ENCODE measurements at places on chromosomes 2 and 18.
A peak's percentile ranks its signal among the peaks of the same experiment; 100 is the strongest.

- H3K4me3 ChIP-seq = no peak overlapping the region
- no peaks in the 10 kb centered on the region for H3K36me3 ChIP-seq
- H3K27ac ChIP-seq = no peak overlapping the region
- DNase-seq = no peak
- no peaks in the 10 kb centered on the region for H3K27me3 ChIP-seq
- H3K4me1 ChIP-seq = peaks cover 4% of the 10 kb centered on the region
These were observed 577.2 kb upstream of the SALL3 start for GRCh38 chr18:78402440-78402839.

GRCh38 chr2:207901401-207901800 lies 123.9 kb downstream of the PLEKHM3 start:
- H3K4me1 ChIP-seq = peaks cover 14% of the 10 kb centered on the region
- no peak overlapping the region for H3K27ac ChIP-seq
- H3K27me3 ChIP-seq = no peaks in the 10 kb centered on the region
- no peak for DNase-seq

DNA sequence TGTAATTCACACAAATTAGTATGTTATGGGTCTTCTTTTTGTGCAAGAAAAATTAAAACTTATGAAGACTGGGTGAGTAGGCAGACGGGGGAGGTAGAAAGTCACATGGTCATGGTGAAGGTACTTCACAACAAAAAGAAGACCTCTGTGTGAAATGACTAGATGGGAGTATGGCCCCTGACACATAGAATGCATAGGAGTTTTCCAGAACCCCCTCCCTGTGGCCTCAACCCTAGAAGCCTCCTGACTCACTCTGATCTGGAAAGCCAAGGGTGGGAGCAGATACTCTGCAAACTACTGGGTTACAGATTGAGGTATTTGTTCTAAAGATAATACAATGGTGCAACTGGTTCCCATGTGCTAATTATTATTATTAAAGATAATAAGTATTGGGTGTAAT lies 23.2 kb downstream of the SATB2 start:
- no peaks in the 10 kb centered on the region for H3K27me3 ChIP-seq
- no peak for DNase-seq
- no peak overlapping the region for H3K4me3 ChIP-seq
- H3K27ac ChIP-seq = no peak overlapping the region
- no peaks in the 10 kb centered on the region for H3K4me1 ChIP-seq

DNA sequence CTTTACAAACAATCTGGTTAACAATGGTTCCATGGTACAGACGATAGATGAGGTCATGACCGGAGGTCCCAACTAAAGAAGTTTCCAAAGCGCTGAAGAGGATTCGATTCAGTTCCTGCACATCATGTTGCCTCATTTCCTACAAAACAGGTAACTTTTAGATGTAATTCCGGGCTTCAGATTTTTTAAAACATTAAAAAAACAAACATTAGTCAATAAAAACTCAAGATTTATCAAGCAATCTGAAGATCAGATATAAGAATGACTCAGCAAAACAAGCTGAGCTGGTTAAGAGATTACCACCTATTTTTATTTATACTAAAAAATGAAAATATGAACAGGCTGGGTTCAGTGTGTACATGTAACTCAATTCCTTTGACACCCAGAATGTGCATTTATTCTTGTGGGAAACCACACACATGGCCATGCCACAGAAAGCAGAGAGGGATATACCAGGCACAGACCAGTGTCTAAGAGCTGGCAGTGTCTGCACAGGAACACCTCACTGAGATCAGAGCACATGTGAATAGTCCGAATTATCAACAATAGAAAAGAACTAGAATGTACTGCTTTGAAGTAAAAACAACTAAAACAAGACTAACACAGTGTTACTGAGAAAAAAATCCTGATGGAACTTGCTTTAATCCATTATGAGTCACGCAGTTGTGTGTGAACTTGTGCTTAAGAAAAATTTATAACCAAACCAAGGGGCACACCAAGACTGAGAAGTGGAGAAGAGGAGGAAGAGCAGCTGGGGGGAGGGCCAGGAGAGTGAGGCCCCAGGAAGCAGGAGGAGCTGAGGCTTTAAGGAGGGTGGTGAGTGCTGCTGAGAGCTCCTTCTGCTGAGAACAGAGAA lies 9.5 kb downstream of the USP40 start:
- no peaks in the 10 kb centered on the region for H3K27me3 ChIP-seq
- H3K27ac ChIP-seq = peak overlapping the region; percentile 49
- no peaks in the 10 kb centered on the region for H3K4me1 ChIP-seq

DNA sequence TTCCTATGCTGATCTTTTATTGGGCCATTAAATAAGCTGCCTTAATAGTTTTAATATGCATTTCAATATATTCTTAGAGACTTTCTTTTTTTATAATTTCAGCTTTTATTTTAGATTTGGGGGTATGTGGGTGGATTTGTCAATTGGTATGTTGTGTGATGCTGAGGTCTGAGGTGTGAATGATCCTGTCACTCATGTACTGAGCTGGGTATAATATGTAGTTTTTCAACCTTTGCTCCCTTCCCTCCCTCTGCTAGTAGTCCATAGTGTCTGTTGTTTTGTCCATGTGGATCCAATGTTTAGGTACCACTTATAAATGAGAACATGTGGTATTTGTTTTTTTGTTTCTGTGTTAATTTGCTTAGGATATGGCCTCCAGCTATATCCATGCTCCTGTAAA lies 35.5 kb upstream of the PROKR1 start:
- H3K27me3 ChIP-seq = no peaks in the 10 kb centered on the region
- DNase-seq = no peak
- no peaks in the 10 kb centered on the region for H3K4me1 ChIP-seq
- H3K27ac ChIP-seq = no peak overlapping the region
- no peaks in the 10 kb centered on the region for H3K36me3 ChIP-seq

- no peaks in the 10 kb centered on the region for H3K36me3 ChIP-seq
- no peaks in the 10 kb centered on the region for H3K27me3 ChIP-seq
- no peak overlapping the region for H3K27ac ChIP-seq
These were observed 261.4 kb upstream of the TCF4 start for GRCh38 chr18:55849391-55849790.

- H3K4me3 ChIP-seq = no peak overlapping the region
- H3K4me1 ChIP-seq = no peaks in the 10 kb centered on the region
- no peak for DNase-seq
These were observed 18.6 kb upstream of the SCRN3 start for GRCh38 chr2:174376967-174377366.

- no peaks in the 10 kb centered on the region for H3K36me3 ChIP-seq
- H3K27me3 ChIP-seq = no peaks in the 10 kb centered on the region
- H3K4me3 ChIP-seq = no peak overlapping the region
- DNase-seq = no peak
- H3K27ac ChIP-seq = no peak overlapping the region
- no peaks in the 10 kb centered on the region for H3K4me1 ChIP-seq
These were observed 532.2 kb downstream of the RIT2 start for GRCh38 chr18:42583283-42583731.

- H3K4me1 ChIP-seq = no peaks in the 10 kb centered on the region
- no peaks in the 10 kb centered on the region for H3K36me3 ChIP-seq
- H3K4me3 ChIP-seq = no peak overlapping the region
- no peak overlapping the region for H3K27ac ChIP-seq
- peaks cover 2% of the 10 kb centered on the region for H3K27me3 ChIP-seq
These were observed 102.7 kb upstream of the SMAD2 start for GRCh38 chr18:48032876-48033789.

- H3K27ac ChIP-seq = peak overlapping the region; percentile 93
- H3K27me3 ChIP-seq = no peaks in the 10 kb centered on the region
- H3K4me3 ChIP-seq = peak overlapping the region; percentile 38
- peak; percentile 93 for DNase-seq
These were observed 8.6 kb upstream of the CRYBA2 start for GRCh38 chr2:219001577-219002394.

DNA sequence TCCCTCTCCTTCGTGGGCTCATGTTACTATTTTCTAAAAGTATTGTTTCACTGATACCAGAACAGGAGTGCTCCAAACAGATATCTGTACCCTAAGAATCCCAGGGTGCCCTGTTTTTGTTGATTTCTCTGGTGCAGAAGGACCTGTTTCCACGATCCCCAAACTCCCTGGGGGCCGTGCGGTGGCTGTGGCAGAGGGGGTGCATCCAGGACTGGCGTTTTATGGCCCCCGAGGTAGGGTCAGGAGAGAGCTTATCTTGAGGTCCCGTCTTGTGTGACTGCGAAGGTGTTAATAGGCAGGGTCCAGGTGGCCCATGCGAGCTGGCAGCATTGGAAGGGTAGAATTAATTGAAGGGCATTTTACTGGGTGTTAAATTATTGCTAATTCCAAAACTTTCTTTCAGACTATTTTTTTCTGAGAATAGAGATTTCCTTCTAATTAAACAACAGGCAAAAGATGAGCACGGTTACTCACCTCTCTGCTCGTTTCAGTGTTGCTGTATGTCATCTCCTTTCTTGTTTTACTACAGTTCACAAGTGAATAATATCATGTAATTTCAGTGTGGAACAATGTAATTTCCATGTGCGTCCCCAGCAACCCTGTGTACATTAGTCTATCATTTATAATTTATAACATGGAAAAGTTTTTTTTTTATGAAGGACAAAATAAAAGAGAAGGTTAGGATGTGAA lies 8.2 kb downstream of the TWIST2 start:
- no peak for DNase-seq
- H3K27me3 ChIP-seq = no peaks in the 10 kb centered on the region
- H3K27ac ChIP-seq = no peak overlapping the region
- no peaks in the 10 kb centered on the region for H3K36me3 ChIP-seq
- no peaks in the 10 kb centered on the region for H3K4me1 ChIP-seq

DNA sequence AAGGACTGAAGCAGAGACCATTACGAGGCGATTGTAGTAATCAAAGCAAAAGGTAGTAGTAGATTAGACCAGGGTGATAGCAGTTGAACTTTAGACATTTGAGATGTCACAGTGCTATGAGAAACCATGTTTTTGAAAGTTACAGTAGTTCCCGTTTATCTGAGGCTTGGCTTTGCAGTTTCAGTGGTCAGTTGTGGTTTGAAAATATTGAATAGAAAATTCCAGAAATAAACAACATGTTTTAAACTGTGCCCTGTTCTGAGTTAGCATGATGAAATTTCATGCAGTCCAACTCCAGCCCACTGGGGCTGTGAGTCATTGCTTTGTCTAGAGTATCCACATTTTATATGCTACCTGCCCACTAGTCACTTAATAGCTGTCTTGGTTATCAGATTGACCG lies 47.5 kb downstream of the ZNF638 start:
- no peaks in the 10 kb centered on the region for H3K27me3 ChIP-seq
- no peak for DNase-seq
- no peaks in the 10 kb centered on the region for H3K36me3 ChIP-seq
- no peak overlapping the region for H3K4me3 ChIP-seq
- H3K4me1 ChIP-seq = no peaks in the 10 kb centered on the region

GRCh38 chr2:96315400-96316071 lies 9.6 kb upstream of the ITPRIPL1 start:
- no peak overlapping the region for H3K27ac ChIP-seq
- H3K27me3 ChIP-seq = no peaks in the 10 kb centered on the region
- H3K36me3 ChIP-seq = no peaks in the 10 kb centered on the region

DNA sequence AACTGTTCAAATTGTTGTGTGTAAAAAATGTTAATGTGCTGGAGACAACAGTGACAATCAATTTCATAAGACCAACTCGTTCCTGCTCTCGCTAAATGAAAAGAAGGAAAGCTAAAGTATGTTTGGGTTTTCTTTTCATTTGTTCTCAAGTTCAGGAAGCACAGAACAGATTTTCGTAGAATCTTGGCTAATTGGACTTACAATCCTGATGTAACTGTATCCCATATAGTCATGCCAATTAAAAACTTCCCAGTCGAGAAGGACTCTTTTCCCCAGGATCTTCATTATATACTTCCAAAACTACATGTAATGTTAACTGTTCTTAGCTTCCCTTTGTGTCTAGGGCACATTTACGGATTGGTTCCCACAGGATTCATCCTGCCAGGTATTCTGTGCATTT lies 135.4 kb upstream of the ITGB6 start:
- H3K27me3 ChIP-seq = no peaks in the 10 kb centered on the region
- H3K36me3 ChIP-seq = no peaks in the 10 kb centered on the region
- H3K4me3 ChIP-seq = no peak overlapping the region
- H3K4me1 ChIP-seq = no peaks in the 10 kb centered on the region

DNA sequence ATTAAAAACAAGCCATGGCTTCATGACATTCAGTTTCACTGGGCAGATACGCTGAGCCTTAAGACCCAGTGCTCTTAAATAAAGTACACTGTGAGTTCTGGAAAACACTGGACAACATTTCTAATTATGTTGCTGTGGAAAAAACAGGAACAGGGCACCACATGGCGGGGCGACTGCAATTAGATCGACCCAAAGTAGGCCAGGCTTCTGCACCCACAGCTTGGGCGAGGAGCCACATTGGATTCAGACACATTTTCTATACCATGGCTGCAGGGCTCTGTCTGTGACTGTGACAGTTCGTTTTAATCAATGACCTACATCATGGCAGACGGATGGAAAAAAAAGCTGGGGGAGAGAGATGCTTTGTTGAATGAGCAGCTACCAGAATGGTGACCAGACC lies 227.2 kb upstream of the HS6ST1 start:
- no peak for DNase-seq
- no peaks in the 10 kb centered on the region for H3K27me3 ChIP-seq
- H3K4me3 ChIP-seq = no peak overlapping the region
- no peak overlapping the region for H3K27ac ChIP-seq

GRCh38 chr2:241858206-241859016 lies at the start of gene PDCD1:
PDCD1 (minus strand) TSS chr2:241858894; CDS start chr2:241858838, 56 bp downstream.
- no peaks in the 10 kb centered on the region for H3K27me3 ChIP-seq
- no peaks in the 10 kb centered on the region for H3K36me3 ChIP-seq
- no peak within 1 kb of the TSS for H3K4me3 ChIP-seq
- H3K27ac ChIP-seq = peak within 1 kb of the TSS; percentile 67
- H3K4me1 ChIP-seq = peaks cover 7% of the 10 kb centered on the region
- DNase-seq = no peak

GRCh38 chr2:239322416-239323086 lies 78.3 kb downstream of the HDAC4 start:
- no peak for DNase-seq
- no peak overlapping the region for H3K4me3 ChIP-seq
- H3K27ac ChIP-seq = no peak overlapping the region
- H3K4me1 ChIP-seq = peaks cover 4% of the 10 kb centered on the region
- H3K36me3 ChIP-seq = no peaks in the 10 kb centered on the region
- no peaks in the 10 kb centered on the region for H3K27me3 ChIP-seq

DNA sequence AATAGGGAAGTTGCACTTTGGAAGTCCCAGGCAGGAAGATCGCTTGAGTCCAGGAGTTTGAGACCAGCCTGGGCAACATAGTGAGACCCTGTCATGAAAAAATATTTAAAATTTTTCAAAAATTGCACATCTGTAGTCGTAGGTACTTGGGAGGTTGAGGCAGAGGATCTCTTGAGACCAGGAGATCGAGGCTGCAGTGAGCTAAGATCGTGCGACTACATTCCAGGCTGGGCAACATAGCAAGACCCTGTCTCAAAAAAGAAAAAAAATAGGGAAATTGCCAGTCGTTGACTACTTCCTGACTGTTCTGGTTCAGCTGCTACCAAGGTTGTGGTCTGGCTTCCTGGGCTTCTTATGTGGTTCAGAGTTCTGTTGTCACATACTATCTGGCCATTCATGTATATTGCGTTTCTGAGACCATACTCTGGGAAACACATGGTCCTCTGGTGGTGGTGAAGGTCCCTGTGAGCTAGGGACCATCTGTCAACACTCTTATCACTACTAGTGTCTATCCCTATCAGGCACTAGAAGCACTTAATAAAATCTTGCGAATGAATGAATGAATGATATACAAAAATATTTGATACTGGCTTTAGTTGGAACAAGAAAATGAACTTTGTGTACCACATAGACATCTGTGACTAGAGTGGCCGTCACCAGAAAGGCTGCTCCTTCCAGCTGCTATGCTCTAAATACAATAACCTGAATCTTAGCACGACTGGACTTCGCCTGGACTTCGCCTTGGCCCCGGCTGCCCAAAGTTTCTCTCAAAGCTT lies 861 bp upstream of the KLHL23 start:
- no peaks in the 10 kb centered on the region for H3K36me3 ChIP-seq
- no peaks in the 10 kb centered on the region for H3K27me3 ChIP-seq
- H3K4me1 ChIP-seq = peaks cover 2% of the 10 kb centered on the region
- DNase-seq = no peak

All from prostate gland (tissue), 2 donors.